WTC11 (cell line): ENCODE measurements at places on chromosomes 2 and 18. TPM values are rescaled to one million over a fixed set of nuclear protein-coding genes. Genes with fewer than 3 reads are reported as not detected.

GRCh38 chr2:175282300-175282699, 100.8 kb upstream of the ATP5MC3 start:
- no peak overlapping the region for H3K4me3 ChIP-seq
- H3K4me1 ChIP-seq = no peaks in the 10 kb centered on the region
- no peaks in the 10 kb centered on the region; the same call in 1 of the 2 replicates for H3K27me3 ChIP-seq
- no peaks in the 10 kb centered on the region for H3K36me3 ChIP-seq

- no peak overlapping the region for H3K4me3 ChIP-seq
- peaks cover 7% of the 10 kb centered on the region for H3K4me1 ChIP-seq
- H3K27me3 ChIP-seq = no peaks in the 10 kb centered on the region
- DNase-seq = no peak
Observed at GRCh38 chr2:21770787-21771186, 647.0 kb downstream of the TDRD15 start.

GRCh38 chr2:120385355-120386127, 39.6 kb downstream of the INHBB start:
- no peaks in the 10 kb centered on the region for H3K36me3 ChIP-seq
- H3K27me3 ChIP-seq = no peaks in the 10 kb centered on the region; the same call in none of the 2 replicates
- peak; percentile 35 for DNase-seq

- no peaks in the 10 kb centered on the region for H3K36me3 ChIP-seq
- peak; percentile 64 for DNase-seq
- H3K4me3 ChIP-seq = peak overlapping the region; percentile 87
Observed at GRCh38 chr18:31100436-31101182, 1.6 kb downstream of the DSC2 start.

Gene GKN1
- not detected in 3 replicates for total RNA-seq

Gene AMER3
- total RNA-seq = 0.05 to 0.13 TPM (median 0.09 TPM) in 3 replicates
